Mammary epithelial cell (primary cell): ENCODE measurements at places on chromosomes 11 and 22. TPM values are rescaled to one million over a fixed set of nuclear protein-coding genes. Genes with fewer than 3 reads are reported as not detected.

The STIP1 gene
- polyA plus RNA-seq = 187 TPM

The IRAG1 gene
- 0.14 TPM for polyA plus RNA-seq

The SMTNL1 gene
- polyA plus RNA-seq = not detected

The CRYBB3 gene
- 0.09 TPM for polyA plus RNA-seq

The OR56A3 gene
- polyA plus RNA-seq = not detected

The PDE2A gene
- 0.76 TPM for polyA plus RNA-seq

The MPZL2 gene
- polyA plus RNA-seq = 82.9 TPM

The OMP gene
- not detected for polyA plus RNA-seq

The PMM1 gene
- 62.8 TPM for polyA plus RNA-seq

The KIRREL3 gene
- polyA plus RNA-seq = 0.31 TPM

DNA sequence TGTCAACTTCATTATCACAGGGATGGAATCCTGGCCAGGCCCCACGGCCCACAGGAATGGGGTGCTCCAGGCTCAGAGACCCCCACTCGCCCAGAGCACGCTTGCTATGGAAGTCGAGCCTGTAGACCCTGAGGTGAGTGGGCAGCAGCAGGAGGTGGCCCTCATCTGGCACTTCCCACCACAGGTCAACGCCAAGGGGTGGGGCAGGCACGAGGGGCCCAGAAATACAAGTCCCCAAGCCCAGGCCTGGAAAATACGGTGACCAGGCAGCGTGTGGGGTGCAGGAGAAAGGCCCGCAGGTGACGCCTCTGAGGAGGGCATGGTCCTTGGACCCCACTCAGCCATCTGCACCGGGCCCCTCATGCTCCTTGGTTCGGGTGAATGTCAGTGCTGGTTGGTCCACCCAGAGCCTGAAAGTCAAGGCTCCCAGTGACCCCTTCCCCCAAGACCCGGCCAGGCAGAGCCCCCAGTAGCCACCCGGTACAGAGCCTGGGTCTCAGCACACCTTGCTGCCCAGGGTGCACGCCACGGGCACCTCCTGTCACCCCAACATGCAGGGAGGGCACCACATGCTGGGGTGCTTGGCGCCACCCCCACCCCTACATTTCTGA, 2.4 kb downstream of the MOB2 start:
- DNase-seq = no peak

- no peak for DNase-seq
Measured at GRCh38 chr11:109752212-109752825, 330.3 kb downstream of the C11orf87 start.

DNA sequence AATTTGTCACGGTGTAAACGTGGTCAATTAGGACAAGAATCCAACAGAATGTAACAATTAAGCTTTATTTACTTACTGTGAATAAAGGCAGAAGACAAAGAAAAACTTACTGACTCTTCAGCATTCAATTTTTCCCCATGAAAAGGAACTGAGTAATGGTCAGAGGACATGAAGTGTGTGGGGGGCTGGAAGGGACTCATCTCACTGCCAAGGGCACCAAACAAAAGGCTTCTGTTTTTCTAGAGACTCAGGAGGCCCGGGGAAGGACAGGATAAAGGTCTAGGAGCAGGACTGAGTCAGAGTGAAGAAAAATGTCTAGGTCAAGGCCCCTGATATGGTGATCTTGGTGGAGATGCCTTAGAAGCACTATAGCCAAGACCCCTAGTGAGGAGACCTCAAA, 564.2 kb upstream of the ANO5 start:
- DNase-seq = no peak

DNA sequence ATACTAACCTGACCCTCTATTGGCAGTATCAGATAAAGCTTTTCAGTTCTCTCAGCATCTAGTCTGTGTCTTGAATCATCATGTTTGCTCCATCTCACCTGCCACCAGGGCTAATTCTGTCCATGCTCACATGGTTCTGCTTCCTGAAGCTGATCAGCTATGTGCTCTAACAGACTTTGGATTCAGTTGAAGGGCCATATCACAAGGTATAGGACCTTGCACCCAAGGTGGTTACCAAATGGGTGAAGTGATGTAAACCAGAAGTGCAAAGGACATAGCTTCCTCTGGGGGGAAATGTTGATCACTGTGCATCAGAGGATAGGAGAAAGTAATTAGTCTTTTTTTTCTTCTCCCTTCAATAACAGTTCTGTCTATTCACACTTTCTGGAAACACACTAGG, 417.0 kb upstream of the ANO5 start:
- no peak for DNase-seq

DNA sequence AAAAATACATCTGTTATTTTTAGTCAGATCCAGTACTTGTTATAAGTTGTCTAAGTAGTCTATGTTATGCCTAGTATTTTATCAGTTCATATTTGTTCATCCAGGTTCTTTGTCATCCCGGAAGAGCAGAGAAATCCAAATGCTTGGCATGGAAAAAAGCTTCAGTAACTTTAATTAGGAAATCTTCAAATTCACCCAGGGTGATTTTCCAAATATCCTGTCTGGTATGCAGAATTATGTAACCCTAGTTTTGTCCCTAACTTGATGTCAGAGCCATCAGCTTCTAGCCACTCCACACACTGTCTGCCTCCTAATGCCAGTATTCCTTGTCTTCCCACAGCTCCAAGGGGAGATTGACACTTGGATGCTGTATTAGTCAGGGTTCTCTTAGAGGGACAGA, 216.2 kb downstream of the ARHGAP42 start:
- no peak for DNase-seq

GRCh38 chr22:46533070-46533833, 4.2 kb downstream of the CELSR1 start:
- DNase-seq = no peak

DNA sequence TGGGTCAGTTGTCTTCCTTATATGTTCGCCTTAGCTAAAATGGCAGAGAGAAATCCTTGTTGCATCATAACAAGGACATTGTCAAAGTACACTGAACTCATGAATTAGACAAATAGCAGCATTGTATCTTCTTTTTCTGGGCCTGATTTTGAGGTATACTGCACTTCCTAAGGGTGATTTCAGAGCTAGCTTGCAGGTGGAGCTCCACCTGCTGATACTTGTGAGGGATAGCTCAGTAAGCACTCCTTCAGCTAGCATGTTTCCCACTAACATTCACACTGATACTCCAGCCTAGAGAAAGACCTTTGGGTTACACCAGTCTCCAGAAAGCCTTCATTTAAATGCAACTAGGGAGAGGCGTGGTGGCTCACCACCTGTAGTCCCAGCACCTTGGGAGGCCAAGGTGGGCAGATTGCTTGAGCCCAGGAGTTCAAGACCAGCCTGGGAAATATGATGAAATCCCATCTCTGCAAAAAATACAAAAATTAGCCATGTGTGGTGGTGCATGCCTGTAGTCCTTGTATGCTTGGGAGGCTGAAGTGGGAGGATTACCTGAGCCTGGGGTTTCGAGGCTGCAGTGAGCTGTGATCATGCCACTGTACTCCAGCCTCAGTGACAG, 29.8 kb downstream of the JAM3 start:
- DNase-seq = peak; percentile 11

DNA sequence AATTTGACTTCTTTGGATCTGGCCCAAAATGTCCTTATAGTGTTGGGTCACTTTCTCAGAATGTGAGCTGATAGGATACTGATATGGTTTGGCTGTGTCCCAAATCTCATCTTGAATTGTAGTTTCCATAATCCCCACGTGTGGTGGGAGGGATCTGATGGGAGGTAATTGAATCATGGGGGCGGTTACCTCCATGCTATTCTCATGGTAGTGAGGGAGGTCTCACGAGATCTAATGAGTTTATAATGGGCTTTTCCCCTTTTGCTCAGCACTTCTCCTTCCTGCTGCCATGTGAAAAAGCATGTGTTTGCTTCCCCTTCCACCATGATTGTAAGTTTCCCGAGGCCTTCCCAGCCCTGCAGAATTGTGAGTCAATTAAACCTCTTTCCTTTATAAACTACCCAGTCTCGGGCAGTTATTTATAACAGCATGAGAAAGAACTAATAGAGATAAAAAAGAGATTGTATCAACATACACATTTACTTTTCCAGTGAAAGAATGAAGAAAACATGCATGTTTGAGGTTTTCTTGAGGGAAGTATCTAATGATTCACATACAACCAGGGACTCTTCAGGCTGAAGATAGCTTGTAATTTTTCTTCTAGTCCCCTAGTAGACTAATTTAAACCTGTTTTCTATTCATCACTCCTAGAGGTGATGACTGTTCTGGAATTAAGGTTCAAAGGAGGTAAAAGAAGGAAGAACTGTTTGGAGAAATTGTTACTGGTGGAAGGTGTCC, 17.3 kb upstream of the CSTF3 start:
- DNase-seq = no peak

DNA sequence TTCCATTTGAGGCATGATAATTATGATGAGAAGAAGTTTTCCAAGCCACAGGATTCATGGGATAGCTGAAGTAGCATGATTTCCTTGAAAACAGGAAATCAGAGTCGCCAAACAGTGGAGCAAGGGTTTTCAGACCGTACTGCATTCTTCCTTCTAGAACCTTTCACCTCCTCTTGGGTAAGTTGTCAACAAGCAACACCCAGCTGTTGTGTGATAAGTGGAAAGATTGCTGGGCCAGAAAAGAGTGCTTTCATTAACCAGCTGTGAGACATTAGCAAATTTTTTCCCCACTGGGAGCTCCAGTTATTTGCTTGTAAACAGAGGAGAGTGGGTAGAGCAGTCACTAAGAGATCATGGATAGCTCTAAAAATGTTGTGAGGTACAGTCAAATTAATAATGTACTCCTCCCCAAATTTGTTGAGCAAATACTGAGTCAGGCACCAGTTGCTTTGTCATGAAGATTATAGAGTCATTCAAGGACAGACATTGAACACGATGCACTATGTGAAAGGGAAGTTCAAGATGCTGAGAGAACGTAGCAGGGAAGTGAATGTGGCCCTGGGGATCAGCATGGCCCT, 11.7 kb upstream of the MPEG1 start:
- no peak for DNase-seq

DNA sequence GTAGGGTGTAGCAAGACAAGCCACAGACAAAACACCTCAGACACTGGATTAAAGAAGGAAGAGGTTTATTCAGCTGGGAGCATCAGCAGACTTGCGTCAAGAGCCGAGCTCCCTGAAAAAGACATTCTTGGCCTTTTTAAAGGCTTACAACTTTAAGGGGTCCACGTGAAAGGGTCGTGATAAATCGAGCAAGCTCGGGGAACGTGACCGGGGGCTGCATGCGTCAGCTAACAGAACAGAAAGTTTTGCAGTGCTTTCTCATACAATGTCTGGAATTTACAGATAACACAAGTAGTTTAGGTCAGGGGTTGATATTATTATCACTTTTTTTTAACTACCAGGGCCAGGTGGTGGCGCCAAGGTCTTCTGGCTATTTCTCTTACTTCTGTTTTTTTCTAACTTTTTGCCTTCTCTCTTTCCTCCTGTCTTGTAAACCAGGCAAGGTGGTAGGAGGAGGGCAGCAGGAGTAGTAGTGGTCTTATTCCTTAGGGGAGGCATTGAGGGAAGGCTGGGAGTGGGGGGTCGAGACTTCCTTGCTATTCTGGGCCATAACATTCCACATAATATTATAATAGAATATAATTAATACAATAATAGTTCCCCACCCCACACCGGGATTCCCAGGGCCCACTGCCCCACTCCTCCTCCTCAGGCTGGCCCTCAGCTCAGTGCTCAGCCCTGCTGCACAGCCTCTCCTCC, 587 bp upstream of the ALDH3B1 start:
- DNase-seq = peak; percentile 44

- DNase-seq = no peak
Measured at GRCh38 chr22:49554741-49555140, 272.9 kb downstream of the BRD1 start.

- no peak for DNase-seq
Measured at GRCh38 chr22:47575291-47575690, 812.8 kb downstream of the TBC1D22A start.

GRCh38 chr11:119483341-119483880, 60.4 kb upstream of the THY1 start:
- DNase-seq = no peak

GRCh38 chr22:49150801-49151221, 676.9 kb downstream of the BRD1 start:
- DNase-seq = no peak

DNA sequence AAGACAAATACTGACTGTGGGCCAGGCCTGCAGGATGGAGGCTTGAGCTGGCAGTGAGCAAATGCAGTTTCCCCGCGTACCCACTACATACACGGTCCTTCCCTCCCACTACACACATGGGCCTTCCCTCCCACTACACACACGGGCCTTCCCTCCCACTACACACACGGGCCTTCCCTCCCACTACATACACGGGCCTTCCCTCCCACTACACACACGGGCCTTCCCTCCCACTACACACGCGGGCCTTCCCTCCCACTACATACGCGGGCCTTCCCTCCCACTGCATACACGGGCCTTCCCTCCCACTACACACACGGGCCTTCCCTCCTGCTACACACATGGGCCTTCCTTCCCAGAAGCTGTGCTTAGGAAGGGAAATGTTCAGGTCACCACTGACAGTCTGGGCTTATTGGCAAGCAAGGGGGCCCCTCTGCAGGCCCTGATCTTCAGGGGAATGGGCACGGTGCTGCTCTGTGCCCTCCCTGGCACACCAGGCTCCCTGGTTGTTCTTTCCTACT, 10.8 kb downstream of the DNAL4 start:
- no peak for DNase-seq

- no peak for DNase-seq
Measured at GRCh38 chr11:71201936-71202597, 50.3 kb downstream of the SHANK2 start.

DNA sequence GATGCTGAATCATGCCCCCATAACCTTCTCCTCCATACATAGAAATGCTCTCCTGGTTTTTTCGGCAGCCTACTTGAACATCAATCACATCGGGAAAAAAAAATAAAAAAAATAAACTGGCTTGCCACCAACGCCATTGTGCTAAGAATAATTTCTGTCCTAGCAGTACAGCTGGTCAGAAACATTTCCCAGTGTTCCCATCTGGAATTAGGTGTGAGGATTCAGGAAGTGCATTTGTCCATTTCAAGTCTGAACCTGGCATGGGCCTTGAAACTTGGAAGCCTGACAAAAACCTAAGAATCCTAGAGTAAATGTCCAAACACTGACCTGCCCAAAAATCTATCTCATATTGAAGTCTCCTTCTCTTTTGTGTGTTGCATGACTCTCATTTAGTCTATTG, 16.6 kb upstream of the NAV2 start:
- DNase-seq = no peak

DNA sequence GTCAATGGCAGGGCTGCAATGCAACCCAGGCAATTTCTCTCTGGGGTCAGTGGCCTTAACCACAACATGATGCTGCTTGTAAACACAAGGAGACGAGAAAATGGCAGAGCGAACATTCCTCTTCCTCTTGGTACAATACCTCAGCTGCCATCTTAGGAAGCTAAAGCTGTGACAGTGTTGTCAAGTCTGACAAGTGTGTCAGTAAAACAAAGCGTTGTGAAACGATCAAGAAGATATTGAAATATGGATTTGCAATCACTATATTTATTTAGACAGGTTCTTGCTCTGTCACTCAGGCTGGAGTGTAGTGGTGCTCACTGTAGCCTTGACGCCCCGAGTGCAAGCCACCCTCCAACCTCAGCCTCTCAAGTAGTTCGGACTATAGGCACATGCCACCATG, 14.5 kb upstream of the USP47 start:
- DNase-seq = no peak
